ENCODE measurements at places on chromosomes 3 and 15.

GRCh38 chr3:53082736-53083135 lies 36.9 kb upstream of the SFMBT1 start:
- no peak for DNase-seq

- no peak for DNase-seq
These were observed 39.9 kb downstream of the LMCD1 start for GRCh38 chr3:8541486-8541885.

DNA sequence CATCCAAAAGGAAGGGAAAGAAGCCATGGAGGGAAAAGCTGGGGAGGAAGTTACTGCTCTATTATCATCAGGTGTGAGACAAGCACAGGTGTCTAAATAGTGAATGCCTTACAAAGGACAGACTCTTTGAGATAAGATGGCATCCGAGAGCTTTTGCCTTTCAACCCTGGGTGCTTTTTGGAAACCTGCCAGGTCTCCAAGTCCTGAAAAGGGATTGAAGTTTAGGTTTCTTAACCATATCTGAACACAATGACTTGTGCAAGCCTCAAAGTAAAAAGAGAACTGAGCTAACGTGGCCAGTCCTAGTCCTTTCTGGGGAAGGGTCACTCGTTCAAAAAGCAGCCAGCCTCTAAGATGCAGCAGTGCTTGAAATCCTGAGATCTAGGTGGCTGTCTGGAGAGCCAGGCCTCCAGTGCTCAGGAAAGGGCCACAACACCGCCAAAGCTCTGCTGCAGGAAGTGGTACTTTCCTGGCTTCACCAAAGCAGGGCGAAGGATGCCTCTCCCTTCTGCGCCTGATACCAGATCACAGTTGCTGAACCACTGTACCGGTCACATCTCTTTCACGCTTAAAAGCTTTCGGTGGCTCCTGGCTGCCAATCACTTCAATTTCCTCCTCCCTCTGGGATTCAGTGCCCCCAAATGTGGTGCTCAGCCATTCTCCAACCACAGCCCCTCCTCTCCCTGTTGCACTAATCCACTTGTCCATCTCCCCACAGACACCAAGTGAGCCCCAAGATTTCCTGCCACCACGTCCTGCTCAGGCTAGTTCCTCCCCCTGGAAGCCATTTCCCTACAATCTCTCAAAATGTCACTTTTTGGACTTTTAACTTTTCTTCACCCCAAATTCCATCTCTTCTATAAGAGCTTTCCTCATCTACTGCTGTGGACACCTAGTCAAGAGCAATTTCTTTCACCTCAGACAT lies 104.1 kb upstream of the LPP start:
- DNase-seq, result no peak

DNA sequence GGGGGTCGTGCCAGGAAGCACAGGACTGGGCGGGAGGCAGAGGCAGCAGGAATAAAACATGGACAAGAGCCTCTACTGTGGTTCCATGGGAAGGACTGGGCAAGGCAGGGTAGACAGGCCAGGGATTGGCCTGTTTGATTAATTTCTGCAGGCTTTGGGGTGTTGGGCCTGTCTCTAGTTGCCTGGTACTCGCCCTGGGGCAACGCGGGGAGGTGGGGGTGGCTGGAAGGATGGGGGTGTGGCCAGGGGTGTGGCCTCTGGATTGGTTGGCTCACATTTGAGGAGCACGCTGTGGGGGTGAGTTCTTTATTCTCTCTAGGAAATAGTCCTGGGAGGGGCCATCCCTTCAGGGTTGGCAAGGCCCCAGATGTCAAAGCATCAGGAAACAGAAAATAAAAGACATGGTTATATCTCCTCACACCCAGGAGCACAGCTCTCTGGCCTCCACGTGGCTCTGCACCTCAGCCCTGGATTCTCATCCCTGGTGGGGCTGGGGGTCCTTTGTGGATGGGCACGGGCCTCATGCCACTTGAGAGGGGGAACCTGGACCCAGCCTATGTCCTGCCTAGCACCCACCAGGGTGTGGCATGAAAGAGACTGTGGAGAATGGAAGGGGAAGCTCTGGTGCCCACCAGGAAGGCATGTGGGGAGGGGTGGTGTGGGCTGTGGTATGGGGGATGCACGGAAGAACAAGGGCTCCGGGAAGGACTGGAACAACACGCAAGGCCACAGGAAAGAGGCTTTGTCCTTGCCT lies 223.0 kb upstream of the LYSMD4 start:
- DNase-seq, result no peak

- no peak for DNase-seq
These were observed 22.4 kb downstream of the LYZL4 start for GRCh38 chr3:42387802-42388651.

DNA sequence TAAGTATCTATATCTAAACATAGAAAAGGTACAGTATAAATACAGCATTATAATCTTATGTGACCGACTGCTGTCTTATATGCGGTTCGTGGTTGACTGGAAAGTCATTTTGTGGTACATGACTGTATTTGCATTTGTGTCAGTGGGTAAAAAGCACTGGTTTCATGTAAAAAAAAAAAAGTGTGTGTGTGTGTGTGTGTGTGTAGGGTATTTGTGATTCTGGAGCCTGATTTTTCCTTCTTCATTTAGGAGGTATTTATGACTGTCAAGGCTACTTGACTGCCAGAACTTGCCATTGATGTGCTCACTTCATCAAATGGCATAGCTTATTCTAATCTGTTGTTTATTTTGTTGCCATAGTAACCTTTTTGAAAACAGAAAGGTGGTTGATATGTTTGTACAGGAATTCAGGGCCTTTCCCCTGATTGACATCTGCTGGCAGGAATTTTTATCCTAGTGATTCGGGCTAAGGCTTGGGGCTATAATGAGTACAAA lies 63.2 kb downstream of the AKAP13 start:
- no peak for DNase-seq

GRCh38 chr3:176950743-176951142 lies 246.5 kb downstream of the TBL1XR1 start:
- no peak for DNase-seq

DNA sequence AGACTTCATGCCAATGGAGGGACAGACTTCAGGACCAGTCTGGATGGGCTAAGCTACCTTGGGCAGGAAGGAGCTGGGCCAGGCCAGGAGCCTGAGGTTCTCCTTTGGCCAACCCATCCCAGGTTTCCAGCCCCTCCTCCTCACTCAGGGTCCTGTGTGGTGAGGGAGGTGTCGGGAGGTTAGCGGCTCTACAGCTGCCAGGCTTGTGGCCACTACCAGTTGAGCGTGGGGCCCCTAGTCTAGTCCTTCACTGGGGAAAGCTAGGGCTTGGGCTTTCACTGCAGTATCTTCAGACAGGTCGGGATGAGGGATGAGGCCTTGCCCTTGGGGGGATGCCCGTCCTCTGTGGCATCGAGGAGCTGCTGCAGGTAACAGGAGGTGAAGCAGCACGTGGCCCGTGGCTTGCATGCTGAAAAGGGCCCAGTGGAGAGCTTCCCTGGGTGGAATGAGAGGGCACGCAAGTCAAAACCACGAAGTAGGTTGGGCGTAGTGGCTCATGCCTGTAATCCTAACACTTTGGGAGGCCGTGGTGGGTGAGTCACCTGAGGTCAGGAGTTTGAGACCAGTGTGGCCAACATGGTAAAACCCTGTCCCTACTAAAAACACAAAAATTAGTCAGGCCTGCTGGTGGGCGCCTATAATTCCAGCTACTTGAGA lies 8.5 kb upstream of the FANCD2 start:
- no peak for DNase-seq

- DNase-seq, result no peak
These were observed at the start of gene TMEM202 for GRCh38 chr15:72397796-72398588. Gene TMEM202, plus strand, starts transcription at chr15:72398305. Its CDS starts 22 bp downstream, at chr15:72398327.

DNA sequence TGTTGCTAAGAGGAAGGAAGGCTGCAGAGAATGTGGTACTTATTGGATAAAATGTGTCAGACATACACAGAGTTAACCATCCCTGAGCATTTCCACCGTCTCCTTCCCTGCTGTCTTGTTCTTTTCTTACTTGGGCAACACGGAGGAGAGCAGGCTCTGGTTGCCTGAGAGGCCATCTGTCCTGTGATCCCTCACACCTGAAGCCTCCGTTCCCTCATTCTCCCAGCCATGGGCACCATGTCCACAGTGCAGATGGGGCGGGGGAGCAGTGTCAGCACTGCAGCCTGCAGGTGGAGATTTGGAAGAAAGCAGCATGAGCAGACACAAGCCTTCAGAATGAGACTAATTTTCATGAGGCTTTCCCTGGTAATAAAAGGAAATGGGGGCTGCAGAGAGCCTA lies 133.7 kb downstream of the CHCHD6 start:
- DNase-seq, result no peak

DNA sequence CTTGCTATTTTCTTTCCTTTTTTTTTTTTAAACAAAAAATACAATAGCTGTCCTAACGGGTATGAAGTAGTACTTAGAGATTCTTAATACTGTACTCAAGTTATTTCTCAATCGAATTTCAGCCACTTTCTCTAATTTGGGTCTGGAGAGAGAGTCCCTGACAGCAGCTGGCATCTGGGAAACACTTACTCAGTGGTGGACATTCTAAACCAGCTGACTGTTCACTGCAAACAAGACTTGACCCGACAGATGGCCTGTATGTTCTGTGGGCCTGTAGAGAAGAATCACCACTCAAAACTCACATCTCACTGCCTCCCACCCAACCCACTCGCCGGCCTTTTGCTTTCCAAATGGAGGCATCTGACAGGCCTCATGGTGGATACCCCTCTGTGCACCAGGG lies 199.6 kb downstream of the ATP10A start:
- no peak for DNase-seq

- no peak for DNase-seq
These were observed 118.3 kb downstream of the FNDC3B start for GRCh38 chr3:172157564-172158258.

DNA sequence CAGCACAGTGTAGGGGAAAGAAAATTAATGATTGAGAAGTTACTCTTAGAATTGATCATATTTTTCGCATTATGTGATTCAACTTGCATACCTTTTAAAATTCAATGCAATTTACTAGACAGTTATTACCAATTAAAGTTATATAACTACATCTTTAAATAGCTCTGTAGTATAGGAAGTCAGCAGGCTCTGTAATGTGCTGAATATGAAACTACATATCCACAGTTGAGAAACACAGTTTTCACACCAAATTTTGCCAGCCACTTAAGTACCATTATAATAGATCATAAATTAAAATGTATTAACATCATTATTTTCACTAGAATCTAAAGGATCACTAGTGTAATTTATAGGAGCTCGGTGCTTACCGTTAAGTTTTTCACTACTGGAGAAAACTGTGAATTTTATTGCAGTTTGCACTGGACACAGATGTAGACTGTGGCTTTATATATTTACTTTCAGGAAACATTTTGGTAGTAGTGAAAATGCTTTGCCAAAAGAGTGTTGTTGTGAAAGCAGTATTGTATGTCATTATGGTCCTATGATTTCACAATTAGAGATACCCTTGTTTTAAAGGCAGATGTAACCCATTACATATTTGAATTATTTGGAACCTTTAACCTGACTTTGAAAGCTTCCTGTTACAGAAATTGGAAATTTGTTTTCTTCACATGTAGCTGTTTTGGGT lies 113.6 kb downstream of the PLCL2 start:
- DNase-seq, result no peak

DNA sequence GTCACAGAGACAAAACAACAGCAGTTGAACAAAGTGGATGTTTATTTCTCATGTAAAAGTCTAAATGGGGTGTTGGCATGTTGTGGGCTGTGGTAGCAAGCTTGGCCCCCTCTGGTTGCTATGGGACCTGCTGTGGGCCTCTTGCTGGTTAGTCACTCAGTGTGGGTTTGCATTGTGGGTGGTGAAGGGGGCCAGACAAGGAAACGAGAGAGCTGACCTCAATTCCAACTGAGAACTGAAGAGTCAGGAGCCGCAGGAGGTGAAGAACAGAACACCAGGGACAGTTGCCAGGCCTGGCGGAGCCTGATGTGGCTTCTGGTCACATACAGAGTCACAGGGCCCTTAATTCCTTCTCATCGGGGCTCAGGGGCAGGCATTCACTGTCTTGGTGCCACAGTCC lies 1.9 kb upstream of the ADPGK start:
- no peak for DNase-seq

- DNase-seq, result no peak
These were observed 6.6 kb upstream of the ADGRG7 start for GRCh38 chr3:100602506-100603444.

DNA sequence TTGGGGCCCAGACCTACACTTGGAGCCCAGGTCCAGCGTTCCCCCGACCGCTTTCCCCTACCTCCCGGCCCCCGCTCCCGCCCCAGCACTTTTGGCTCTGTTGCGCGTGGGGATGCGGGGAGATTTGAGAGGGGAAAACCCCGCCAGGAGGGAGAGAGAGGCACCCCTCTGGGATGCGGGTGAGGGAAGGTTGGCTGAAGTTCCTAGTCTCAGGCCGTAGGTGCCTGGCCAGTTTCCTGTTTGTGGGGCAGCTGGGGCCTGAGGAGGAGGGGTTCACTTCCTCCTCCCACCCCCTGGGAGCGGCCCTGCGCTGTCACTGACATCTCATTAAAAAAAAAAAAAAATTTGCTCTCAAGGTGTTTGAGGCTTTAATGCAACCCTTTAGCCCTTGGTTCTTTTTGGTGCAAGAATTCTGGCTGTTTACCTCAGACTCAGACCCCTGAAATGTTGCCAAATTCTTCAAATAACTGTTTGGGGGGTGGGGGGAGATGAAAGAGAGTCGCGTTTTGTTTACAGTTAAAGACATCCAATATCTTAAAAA lies 2.6 kb downstream of the FAM43A start:
- DNase-seq, result peak; percentile 24

DNA sequence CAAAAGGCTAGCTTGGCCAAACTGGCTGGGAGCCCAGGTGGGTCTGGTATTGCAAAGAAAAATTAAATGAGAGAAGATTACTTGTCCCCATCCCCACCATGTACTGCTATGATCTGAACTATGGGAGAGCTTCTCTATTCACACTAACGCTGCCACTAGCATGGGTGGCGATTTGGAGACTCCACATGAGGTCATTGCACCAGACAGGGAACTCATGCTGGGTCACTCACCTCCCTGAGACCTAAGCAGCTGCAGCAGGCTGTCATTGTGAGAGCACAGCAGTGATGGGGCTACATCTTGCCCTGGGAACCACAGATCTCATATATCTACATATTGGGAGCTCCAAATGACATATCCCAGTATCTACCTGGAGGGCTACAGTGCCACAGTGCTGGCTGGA lies 36.3 kb upstream of the NECTIN3 start:
- DNase-seq, result no peak

DNA sequence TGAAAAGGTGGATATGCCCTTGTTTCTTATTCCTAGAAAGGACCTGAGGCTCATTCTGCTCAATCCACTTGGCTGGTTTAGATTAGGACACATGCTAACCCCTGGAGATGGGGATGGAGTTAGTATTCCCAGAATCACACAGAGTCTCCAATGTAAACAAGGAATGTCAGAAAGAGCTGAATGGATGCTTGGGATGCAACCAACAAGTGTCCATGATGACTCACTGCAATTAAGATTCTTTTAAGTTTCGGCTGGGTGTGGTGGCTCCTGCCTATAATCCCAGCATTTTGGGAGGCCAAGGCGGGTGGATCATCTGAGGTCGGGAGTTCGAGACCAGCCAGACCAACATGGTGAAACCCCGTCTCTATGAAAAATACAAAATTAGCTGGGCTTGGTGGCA lies 315.5 kb upstream of the AZI2 start:
- no peak for DNase-seq

DNA sequence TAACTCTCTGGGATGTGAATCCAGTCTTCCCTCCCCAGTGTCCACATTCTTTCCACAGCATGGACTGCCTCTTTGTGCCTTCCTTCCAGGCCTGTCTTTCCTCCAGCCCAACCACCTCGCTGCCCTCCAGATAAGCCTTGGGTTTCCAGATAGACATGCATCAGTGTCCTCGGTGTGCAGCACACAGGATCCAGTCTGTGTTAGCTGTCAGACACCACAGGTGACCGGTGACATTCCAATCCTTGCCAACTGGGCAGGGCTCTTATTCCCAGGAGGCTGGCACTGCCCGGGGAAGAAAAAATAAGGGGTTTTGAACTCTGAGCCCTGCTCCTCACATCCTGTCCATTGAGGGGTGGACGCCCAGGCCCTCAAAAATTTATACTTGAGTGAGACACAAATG lies 6.0 kb upstream of the SLC6A1 start:
- DNase-seq, result no peak
